ENCODE measurements at places on chromosomes 6 and 20. TPM values are rescaled to one million over a fixed set of nuclear protein-coding genes. Genes with fewer than 3 reads are reported as not detected.

The OOEP gene
- total RNA-seq = not detected

The CLDN20 gene
- not detected for total RNA-seq

The DOK5 gene
- total RNA-seq = 10.4 TPM

The ISM1 gene
- not detected for total RNA-seq

The BANF2 gene
- not detected for total RNA-seq

The C2 gene
- total RNA-seq = not detected

The KHDC1L gene
- not detected for total RNA-seq

The NRM gene
- 13.1 TPM for total RNA-seq

The POPDC3 gene
- total RNA-seq = 0.14 TPM

The BFSP1 gene
- 2.3 TPM for total RNA-seq

The LTB gene
- 0.80 TPM for total RNA-seq

The ENPP4 gene
- total RNA-seq = 17.0 TPM

The BPI gene
- total RNA-seq = not detected

The MAFB gene
- total RNA-seq = 1.7 TPM

The NRSN2 gene
- total RNA-seq = 41.0 TPM

The TNFRSF6B gene
- total RNA-seq = 13.2 TPM

The CALHM5 gene
- 9.3 TPM for total RNA-seq

The SLC17A3 gene
- total RNA-seq = not detected

All from thoracic aorta endothelial cell (primary cell).